ENCODE measurements at places on chromosomes 3 and 15.

GRCh38 chr3:9730657-9731205 lies 804 bp upstream of the BRPF1 start:
- DNase-seq, result no peak

DNA sequence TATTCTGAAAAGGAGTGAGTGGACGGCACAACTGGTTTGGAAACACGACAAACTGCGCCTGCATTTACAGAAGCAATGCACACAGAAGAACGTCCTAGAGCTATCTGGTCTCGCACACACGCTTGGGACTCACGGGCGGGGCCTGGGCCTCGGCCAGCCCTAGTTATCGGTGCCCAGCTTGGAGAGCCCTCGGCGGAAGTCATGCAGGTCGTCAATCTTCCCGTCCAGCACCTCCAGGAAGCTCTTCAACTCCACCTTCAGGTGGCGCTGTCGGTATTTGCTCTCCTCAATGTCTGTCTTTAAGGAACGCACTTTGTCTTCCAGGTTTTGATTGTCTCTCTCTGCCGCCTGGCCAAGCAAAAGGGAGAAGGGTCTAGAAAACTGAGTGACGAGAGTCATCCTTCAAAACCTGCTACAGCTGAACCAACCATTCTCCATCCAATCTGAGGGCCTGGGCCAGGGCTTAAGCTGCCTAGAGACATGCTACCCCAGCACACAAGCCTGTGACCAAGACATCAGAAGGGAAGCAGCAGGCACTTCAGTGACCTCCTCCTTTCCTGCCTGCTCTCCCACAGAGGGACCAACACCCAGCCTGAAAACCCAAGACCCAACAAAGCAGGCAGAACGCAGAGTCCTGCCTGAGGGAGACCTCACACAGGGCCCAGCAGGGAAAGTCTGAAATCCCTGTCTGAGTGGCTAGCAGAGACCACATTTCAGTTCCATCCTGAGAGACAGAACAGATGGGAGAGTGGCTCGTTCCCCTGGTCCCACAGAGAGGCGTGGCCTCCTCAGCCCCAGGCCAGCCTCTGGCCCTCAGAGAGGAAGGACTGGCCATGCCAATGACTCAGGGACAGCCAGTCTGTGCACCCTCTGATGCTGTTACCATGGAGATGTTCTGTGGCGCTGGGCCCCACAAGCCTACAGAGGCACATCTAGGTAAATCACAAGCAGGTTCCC lies 40.4 kb downstream of the WHAMM start:
- DNase-seq, result peak; percentile 65

DNA sequence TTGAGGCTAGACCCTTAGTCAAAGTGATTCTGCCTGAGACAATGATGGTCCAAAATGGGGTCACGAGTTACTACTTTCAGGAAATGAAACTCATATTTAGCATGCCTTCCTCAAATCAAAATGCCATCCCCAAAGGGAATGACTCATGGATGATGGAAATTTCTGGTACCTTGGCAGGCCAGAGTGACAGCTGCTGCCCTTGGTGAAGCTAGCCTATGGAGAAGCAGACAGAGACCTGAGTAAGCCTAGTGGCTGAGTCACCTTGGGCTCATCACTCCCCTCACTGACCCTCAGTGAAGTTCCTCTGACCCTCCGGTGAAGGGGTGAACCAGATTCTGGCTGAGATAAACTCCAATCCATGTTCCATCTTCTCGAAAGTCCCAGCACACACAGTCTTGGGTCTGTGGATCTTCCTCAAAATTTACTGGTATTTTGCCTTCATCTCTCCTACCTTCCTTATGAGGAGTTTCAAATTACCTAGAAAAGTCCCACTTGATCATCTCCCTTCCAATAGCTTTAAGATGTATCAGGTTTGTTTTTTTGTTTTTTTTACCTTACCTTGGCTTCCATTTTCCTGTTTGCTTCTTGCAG lies 54.5 kb upstream of the ABHD17C start:
- DNase-seq, result no peak

DNA sequence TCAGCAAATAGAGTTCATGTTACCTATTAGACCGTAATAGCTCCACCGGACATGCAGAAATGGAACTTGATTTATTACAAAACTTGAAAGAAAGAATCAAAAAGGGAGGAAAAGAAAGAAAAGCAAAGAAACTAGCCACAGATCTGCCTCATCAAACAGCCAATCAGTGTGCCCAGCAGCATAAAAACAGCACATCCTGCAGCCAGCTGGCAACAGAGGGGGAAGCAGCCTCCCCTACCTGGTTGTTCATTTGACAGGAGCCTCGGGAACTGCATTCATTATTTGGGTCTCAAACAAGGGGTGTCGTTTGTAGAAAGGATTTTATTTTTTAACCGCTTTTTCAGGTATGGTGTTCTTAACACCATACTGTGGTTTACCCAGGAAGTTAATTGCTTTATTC lies 181.5 kb upstream of the TOPAZ1 start:
- DNase-seq, result no peak

DNA sequence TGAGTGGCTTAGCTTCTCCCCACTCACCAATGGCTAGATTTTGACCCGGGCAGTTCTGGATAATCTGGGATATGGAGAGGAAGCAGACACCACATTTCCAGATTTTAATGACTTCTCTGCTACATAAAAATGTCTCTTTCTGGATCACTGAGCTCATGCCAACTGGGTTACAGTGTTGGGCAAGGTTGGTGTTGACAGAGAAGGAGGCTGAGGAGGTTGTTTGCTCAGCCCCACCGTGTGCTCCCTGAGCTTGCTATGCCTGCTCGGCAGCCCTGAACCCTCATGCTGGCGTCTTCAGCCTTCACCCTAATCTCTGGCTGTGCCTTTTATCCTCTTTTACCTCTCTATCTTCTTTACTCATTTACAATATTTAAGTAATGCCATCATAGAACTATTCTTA lies 53.0 kb upstream of the KPNA4 start:
- DNase-seq, result no peak

- DNase-seq, result no peak
These were observed 230.7 kb upstream of the TRIM42 start for GRCh38 chr3:140447136-140447535.

- no peak for DNase-seq
These were observed 35.9 kb upstream of the CMSS1 start for GRCh38 chr3:99781761-99782160.

GRCh38 chr15:38075466-38075865 lies 141.0 kb downstream of the TMCO5A start:
- DNase-seq, result no peak

- no peak for DNase-seq
These were observed 53.8 kb upstream of the SENP5 start for GRCh38 chr3:196813903-196814302.

DNA sequence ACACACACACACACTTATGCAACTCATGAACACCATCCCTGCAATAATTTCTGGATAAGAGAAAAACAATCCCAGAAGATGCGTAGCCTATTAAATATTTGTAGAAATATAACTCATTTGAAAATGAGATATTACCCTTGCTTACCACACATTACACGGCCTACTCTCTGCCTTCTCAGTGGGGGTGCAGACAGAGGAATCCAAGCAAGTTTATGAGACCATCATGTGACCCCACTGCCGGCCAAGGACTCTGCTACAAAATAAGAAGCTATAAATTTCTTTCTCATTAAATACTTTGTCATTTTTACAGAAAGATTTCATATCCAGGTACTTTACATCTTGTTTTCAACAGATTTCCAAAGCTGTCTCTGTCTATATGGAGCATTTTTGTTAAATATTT lies 286.3 kb downstream of the ZNF385D start:
- no peak for DNase-seq

DNA sequence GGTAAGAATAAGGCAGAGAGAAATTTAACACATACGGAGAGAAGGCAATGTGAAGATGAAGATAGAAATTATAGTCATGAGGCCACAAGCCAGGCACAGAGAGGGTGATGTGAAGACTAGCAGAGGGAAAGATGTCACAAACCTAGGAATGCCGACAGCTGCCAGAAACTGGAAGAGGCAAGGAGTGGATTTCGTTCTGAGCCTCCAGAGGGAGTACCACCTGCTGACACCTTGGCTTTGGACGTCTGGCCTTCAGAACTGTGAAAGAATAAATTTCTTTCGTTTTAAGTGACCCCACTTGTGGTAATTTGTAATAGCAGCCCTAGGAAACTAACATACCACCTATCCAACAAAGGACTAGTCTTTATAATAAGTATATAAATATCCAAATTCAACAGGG lies 5.0 kb upstream of the SGO1 start:
- no peak for DNase-seq

DNA sequence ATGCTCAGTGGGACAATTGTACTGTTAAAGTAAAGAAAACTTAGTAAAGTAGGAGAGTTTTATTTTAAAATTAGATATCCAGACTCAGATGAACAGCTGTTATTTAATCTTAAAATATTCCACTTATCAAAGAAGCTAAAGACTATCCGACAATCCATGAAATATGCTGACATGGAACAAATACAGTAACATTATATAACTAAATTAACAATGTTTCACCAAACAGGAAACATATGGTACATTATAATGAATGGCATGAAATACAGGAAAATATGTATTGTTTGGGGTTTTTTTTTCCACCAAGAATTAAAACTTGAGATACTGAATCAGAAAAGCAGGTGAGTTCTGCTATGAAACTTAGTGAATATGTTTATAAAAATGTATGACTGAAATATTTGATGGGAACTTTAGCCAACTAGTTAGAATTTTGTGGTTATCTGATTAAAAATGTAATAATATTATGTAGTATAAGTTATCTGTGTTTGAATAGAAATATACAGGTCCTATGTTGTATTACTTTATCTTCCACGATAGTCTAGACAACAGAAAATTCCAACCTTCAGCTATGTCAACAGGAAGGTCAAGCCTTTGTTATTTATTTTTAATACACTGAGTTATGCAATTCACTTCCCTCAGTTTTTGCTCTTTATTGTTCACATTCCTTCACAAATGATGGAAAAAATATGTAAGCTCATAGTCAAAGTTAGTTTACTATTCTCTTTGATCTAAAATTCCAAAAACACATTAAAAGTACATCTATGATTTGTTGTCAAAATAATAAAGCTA lies 72.7 kb downstream of the UACA start:
- no peak for DNase-seq

- no peak for DNase-seq
These were observed 144.1 kb upstream of the PEX5L start for GRCh38 chr3:180180795-180181194.

GRCh38 chr3:55585856-55586255 lies 98.8 kb upstream of the WNT5A start:
- DNase-seq, result no peak

DNA sequence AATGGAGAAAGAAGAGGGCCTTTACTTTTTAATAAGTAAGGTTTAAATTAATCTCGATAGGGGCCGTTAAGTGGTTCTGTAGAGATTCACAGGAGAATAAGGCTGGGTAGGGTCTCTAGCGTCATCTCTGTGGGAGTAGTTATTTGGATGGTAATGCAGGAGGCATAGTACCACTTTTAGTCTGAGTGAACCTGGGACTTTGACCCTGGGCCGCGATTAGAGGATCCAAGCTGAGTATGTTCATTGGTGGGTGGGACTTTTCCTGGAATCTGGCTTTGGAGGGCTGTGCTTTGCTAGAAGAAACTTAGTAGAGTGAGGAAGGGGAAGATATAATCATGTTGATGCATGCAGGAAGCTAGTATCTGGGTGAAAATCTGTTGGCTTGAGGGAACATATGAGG lies 4.0 kb downstream of the LPP start:
- no peak for DNase-seq

DNA sequence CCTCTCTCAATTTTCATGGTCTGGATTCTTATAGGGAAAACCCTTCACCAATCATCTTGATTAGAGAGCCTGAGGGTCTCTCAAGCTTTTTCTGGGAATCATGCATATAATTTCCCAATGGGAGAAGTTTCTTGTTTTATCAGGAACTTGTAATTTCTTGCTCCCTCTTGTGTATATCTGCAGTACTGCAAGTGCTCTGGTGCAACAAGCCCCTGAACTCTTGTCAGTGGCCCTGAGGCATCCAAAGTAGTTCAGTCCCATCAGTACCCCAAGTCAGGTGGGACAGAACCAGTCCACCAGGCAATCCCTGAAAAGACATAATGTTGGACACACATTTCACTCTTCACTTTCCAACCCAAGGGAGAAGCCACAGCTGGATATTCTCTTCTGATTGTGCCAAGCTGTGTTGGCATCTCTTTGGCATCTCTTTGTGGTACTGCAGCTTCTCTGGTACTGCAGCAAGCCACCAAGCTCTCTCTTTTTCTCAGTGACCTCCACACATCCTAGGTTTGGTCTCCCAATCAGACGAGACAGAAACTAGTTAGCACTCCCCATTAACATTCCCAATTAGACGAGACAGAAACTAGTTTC lies 214.5 kb downstream of the ZIC4 start:
- DNase-seq, result no peak
